Esophagus squamous epithelium (tissue), 5 donors: ENCODE measurements at places on chromosomes 11 and 22.

DNA sequence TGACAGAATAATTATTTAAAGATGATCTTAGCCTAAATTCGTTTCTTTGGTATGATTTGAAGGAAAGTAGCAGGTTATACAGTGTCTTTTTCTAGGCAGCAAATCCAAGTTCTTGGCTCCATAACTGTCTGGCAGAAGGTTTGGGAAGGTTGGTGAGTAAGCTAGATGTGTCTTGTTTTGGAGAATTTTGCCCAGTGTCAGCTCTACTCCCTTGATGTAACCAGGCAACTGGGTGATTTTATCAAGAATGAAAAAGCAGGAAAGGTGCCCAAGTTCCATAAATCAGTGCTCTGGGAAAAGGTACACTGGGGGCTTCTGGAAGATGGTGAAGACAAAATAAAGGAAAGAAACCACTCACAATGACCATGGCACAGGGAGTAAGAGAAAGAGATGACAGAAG, 71.5 kb upstream of the USP47 start:
- no peak for DNase-seq

GRCh38 chr11:114236829-114237228, 59.4 kb upstream of the NNMT start:
- DNase-seq = no peak

DNA sequence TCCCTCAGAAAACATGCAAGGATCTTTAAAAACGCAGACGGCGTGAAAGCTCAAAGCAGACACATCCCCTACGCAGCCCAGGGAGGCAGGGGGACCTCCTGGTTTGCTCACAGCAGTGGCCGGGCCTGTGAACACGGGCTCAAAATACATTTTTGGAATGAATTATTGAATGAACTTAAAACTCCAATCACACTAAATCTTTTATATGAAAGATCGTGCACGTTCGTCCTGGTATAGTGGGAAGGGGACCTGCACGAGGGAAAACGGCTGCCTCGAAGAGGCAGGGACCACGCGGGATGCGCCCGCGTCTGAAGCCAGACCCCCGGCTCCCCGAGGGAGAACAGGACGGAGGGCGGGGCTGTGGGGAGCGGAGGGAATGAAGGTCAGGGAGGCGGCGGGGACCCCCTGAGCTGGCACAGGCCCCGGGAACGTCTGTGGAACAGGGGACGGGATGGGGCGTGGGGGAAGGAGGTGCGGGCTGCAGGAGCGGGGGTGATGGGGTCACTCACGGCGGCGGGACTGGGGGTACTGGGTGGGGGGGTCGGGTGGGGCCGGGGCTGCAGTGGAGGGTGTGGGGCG, 1.3 kb upstream of the PANX2 start:
- DNase-seq = no peak

DNA sequence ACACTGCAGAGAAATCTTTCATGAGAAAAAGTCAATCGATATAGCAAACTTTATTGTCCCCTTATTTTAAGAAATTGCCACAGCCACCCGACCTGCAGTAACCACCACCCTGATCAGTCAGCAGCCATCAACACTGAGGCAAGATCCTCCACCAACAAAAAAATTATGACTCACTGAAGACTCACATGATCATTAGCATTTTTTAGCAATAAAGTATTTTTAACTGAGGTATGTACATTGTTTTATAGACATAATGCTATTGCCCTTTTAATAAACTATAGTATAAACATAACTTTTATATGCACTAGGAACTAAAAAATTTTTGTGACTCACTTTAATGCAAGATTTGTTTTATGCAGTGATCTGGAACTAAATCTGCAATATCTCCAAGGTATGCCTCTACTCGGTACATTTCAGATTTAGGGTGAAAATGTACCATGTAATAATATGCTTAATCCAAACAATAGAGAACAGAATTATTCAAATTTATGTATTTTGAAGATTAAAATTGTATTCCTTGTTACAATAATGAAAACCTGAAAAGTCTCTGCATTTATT, 79.2 kb upstream of the CEP126 start:
- no peak for DNase-seq

GRCh38 chr11:65392899-65393298, 6.5 kb downstream of the FRMD8 start:
- DNase-seq = no peak

GRCh38 chr11:64926689-64927088, 2.2 kb downstream of the PPP2R5B start:
- no peak for DNase-seq

DNA sequence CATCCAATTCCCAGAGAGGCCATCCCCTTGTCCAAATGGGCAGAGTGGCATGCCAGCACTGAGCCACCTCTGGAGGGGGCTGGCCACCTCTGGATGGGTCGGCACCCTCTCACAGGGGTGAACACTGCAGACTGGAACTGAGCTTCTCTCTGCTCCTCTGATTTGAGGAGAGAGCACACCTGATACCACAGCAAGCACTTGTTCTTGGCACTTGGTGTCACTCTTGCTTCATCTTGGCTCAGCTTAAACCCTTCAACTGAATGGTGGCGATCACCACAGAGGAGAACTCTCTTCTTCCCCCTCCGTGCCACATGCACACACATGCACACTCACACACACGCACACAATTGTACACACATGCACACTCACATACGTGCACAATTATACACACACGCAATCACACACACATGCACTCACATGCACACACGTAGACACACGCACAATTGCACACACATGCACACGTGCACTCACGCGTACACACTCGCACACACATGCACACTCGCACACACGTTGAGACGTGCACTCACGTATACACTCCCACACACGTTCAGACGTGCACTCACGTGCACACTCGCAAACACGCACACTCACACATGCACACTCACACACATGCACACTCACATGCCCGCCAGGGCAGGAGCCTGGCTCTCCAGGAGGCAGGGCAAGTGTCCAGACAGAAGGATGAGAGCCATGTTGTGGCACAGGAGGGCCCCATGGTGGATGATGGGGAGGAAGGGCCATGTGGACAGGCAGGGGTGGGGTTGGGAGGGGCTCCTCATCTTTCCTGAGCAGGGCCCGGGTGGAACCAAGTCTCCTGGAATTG, 23.4 kb downstream of the OVOL1 start:
- no peak for DNase-seq

DNA sequence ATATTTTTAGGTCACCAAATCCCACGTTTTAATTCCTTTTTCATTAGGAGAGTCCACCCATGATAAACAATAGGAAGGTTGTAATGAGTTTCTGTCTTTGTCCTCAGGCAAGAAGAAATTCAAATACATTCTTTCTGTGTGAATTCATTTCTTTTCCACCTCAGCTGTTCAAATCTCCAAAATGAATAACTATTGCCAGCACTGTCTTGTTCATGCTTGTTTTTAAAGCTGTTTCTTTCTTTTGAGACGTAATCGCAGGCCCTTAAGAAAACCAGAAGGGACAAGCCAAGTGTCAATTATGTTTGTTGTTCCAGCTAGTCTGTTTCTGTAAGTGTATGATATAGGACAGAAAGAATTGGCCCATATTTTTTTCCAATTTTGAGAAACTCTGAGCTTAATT, 20.2 kb downstream of the MMP27 start:
- no peak for DNase-seq

- no peak for DNase-seq
Measured at GRCh38 chr11:112307616-112308015, 47.0 kb upstream of the PLET1 start.

GRCh38 chr22:43530349-43531201, 118.8 kb downstream of the MPPED1 start:
- no peak for DNase-seq

DNA sequence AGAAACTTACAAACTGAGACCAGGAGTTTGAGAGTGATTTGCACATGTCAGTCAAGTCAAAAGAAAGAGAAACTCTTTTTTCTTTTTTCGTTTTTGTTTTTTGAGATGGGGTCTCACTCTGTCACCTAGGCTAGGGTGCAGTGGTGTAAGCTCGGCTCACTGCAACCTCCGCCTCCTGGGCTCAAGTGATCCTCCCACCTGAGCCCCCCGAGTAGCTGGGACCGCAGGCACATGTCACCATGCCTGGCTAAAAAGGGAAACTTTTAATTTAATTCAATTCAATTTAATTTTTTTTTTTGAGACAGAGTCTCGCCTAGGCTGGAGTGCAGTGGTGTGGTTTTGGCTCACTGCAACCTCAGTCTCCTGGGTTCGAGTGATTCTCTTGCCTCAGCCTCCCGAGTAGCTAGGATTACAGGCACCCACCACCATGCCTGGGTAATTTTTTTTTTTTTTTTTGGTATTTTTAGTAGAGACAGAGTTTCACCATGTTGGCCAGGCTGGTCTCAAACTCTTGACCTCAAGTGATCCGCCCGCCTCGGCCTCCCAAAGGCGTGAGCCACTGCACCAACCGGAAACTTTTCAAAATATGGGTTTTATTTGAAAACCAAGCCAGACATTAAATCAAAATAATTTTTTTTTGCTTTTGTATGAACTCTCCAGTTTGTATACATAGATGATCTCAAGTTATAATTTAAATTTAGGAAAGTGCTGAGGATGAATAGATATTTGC, 9.9 kb downstream of the UCP3 start:
- DNase-seq = no peak

DNA sequence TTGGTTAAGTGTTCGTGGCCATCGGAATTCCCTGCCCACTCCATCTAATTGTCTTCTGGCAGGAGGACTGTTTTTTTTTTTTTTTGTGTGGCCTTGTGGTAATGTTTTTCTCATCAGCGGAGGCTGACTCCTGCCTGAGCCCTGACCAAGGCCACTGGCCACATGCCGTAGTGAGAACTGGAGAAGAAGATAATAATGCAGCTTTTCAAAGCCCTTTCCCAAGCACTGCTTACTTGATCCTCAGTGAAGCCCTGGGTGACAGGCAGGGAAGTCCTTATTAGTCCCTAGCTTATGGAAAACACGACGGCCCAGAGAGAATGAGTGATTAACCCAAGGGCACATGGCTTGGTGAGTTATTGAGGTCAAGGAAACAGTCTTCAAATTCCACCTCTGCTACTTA, 71.2 kb downstream of the ADM start:
- DNase-seq = no peak

- no peak for DNase-seq
Measured at GRCh38 chr11:12845739-12846358, 163.3 kb upstream of the RASSF10 start.

DNA sequence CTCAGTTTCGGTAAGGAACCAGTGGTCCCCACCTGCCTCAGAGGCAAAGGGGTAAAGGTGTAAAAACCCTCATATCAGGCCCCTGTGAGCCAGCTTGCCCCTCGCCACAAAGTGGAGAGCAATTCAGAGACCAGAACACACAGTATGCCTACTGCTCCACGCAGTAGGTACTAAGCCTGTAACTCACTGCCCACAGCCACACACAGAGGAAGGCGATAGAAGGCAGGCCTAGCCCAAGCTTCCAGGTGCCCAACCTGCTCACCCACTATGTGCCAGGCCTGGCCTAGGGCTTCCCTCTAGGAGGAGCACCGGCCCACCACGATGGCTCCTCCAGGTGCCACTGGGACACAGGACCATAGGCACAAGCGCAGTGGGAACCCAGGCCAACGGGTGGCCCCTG, 63.1 kb upstream of the TCF20 start:
- DNase-seq = no peak

DNA sequence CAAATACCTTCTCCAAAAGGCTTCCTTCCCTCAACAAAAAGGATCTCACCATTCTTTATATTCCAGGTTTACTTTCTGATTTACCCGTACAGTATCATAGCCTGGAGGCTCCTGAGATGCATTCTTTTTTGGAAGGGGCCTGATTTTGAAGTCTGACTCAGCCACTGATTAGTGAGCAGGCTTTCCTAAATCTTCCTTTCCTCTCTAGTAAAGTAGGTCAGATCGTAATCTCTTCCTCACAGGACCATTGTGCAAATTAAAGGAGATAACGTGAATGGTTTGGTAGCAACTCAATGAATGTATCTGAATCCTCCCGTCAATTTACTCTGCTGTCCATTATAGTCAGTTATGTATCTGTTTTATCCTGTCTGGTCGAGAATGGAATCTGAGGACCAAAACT, 227.7 kb upstream of the ANO5 start:
- DNase-seq = no peak

DNA sequence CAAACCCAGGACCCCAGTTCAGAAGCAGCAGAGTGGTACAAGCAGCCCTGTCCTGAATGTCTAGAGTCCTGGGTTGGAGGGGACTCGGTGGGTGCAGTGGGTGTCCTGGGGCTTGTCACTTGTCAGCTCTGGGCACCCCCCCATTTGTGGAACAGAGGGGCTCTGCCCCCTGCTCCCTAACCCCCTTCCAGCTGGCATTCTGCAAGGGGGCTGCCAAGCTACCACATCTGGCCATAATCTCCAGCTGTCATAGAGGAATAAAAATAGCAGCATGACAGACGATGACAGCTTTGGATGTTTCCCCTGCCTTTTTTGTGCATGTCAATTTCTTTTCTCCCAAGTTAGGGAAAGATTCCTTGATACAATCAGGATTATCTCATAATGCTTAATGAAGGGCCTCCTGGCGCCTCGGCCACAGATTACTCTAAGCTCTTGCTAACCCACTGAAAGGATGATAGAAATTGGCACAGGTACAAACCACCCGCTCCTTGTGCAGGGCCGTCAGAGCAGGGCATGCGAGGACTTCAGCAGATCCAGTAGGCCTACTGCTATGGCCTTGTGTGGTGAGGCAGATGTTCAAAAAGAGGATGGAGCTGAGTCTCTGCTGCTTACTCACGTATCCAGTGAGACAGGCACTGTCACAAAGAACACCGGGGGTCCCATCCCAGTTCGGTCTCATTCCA, 83.0 kb downstream of the ISX start:
- DNase-seq = no peak

- DNase-seq = no peak
Measured at GRCh38 chr11:126917531-126918204, 82.9 kb downstream of the KIRREL3 start.

- DNase-seq = no peak
Measured at GRCh38 chr22:41310336-41310735, 9.0 kb downstream of the ZC3H7B start.

DNA sequence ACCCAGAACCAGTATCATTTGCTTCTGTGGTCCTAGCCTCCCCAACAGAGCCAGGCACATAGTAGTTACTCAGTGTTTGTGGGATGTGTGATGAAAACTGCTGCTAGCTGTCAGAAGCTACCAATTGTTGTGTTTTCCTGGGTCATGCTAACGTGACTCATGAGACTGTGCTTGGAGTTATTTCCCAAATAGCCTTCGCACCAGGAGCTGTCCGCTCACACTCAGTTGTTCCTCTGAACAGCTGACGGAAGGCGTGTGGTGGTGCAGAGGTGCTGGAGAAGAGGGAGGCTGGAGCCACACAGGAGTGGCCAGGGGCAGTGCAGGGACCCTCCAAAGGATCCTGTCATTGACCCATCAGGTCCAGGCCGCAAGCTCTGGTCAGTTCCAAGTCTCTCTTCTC, 53.9 kb upstream of the TBCEL start:
- DNase-seq = no peak

DNA sequence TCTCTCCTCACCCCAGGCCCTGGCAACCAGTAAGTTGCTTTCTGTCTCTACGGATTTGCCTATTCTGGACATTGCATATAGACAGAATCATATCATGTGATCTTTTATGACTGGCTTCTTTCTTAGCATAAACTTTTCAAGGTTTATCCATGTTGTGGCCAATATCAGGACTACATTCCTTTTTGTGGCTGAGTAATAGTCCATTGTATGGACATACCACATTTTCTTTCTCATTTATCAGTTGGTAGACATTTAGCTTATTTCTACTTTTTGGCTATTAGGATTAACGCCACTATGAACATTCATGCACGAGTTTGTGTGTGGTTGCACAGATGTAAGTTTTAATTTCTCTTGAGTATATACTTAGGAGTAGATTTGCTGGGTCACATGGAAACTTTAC, 35.7 kb downstream of the ARFGAP3 start:
- DNase-seq = no peak

- DNase-seq = no peak
Measured at GRCh38 chr11:8838248-8838647, 72.7 kb upstream of the AKIP1 start.
